ENCODE measurements at places on chromosomes 3 and 15.

GRCh38 chr3:171249245-171249644 lies 211.0 kb downstream of the TNIK start:
- no peak for DNase-seq

DNA sequence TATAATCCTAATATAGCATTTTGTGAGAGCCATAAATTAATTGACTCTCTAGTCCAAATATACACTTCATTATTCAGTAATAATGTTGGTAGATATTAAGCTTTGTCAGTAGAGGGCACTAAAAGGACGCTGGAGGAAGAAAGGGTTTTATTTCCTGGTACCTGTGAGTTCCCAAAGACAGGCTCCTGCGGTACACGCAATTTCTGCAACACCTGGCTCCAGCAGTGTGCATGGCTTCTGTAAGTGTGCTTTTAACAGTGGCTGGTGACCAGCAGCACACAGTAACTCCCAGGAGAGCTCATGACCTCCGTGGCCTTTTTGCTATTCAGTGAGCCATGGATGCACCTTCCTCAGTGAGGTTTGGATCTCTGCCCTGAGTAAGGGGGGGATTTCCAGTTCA lies 338.3 kb upstream of the ZNF385D start:
- no peak for DNase-seq

DNA sequence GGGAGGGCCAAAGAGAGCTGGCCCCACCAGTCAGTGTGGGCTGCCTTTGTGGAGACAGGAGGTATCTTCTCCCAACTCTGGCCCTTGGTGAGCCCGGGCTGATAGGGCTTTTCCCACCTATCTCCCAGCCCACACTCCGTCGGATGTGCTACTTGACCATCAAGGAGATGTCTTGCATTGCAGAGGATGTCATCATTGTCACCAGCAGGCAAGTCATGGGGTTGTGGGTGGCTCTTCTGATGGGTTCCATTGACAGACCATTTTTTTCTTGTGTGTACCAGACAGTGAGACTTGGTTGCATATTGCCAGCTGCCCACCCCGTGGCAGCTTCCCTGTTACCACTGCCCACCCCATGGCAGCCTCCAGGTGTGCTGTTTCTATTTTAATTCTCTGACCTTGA lies 3.3 kb downstream of the COPG1 start:
- no peak for DNase-seq

- DNase-seq: no peak
Observed at GRCh38 chr3:59006634-59007517, 42.9 kb downstream of the CFAP20DC start.

GRCh38 chr3:31105438-31106077 lies 211.1 kb upstream of the GADL1 start:
- DNase-seq: peak; percentile 48

DNA sequence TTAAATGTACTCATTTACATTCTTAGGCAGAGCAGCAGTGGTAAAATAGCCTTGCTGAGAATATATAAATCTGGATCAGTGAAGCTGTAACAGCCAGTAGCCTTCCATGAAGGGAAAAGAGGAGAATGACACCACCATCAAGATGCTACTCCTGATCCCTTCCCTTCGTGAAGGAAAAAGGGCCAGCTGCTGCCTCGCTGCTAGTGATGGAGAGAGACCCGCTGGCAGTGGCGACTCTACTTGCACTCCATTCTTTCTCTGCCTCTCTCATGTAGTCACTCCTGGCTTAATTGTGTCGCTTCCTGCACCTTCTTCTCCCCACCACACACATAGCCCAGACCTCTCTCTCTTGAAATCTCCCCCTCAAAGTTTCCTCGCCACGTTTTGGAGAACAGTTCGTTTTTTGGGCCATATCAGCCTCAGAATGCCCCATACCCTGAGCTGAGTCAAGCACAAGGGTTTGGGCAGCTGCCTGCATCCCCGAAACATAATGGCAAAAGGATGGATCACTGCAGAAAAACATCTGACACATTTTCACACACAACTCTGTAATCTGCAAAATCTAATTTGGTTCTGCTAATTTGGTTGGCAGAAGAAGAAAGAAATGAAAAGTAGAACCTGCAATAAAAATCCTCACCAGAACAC lies 460.3 kb upstream of the IL12A start:
- no peak for DNase-seq

DNA sequence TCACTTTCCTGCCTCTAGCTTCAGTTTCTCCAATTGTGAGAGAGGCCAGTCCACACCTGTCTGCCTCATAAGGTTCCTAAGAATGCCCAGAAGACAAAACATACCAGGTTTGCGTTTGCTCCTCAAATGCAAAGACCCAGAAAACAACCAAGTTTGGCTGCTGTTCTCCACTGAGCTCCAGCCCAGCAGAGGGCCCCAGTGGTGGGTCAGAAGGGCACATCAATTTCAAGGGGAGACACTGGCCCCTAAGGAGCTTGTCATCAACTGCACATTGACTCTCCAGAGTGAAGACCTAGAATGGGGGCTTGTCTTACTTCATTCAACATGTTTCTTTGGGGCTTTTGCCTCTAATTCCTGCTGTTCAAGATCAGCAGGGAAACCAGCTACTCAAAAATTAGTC lies 127.9 kb upstream of the SLC6A11 start:
- DNase-seq: no peak

GRCh38 chr3:86830566-86830965 lies 160.4 kb downstream of the VGLL3 start:
- DNase-seq: no peak

DNA sequence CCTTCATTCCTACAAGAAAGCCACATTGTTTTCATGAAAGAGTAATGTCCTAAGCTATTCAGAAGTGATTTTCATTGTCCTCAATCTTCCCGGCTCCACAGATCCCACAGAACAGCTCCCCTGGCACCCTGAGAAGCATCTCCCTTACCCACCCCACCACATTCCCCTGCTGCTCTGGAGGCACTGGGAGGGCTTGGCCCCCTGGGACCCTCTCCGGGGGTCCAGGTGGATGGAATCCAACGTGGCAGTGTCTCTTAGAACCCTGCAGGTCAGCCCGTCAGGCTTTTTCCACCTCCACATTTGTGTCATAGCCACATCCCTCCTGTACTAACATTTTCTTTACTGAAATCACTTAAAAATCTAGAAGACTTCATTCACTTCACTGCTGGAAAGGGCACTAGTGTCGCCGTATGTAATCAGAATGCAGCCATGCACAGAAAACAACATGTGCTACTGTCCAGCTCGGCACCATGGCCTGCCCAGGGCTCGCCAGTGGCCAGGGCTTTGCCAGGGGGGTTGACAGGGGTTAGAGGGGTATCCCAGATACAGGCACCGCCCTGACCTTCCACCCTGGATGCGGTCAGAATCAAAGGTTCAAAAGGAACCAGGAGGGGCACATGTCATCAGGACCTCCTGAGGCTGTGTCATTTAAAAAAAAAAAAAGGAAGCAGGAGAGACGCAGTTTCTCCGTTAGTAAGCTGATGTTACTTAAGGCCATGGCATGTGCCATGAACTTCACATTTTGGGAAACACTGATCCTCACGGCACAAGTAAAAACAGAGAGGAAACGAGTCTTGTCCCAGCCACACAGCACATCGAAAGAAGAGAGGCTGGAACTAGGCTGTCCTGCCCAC lies 106.3 kb downstream of the LSM3 start:
- DNase-seq: no peak

DNA sequence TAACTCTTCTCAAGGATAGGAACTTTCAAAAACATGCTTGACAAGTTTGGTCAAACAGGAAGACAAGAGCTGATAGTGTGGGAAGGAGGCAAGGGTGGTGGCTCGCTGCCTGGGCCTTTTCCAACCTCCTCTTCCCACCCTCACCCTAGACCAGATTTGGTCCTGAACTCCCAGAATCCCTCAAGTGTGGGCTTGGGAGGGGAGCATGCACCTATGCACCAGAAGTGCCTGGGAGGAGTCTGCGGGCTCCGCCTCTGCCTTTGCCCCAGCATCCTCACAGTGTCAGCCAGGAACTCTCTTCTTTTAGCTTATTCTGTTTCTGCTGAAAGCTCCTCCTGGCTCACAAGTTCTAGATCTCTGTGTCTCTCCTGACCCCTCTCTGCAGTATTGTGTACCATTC lies 126.2 kb upstream of the MRPS22 start:
- DNase-seq: no peak

- no peak for DNase-seq
Observed at GRCh38 chr3:175818811-175819464, 959.8 kb downstream of the NAALADL2 start.

- no peak for DNase-seq
Observed at GRCh38 chr15:78092261-78093041, at the start of gene SH2D7. Gene SH2D7, plus strand, starts transcription at chr15:78092561. Its CDS starts 24 bp downstream, at chr15:78092585.

GRCh38 chr3:10232137-10232536 lies 16.1 kb upstream of the TATDN2 start:
- no peak for DNase-seq

DNA sequence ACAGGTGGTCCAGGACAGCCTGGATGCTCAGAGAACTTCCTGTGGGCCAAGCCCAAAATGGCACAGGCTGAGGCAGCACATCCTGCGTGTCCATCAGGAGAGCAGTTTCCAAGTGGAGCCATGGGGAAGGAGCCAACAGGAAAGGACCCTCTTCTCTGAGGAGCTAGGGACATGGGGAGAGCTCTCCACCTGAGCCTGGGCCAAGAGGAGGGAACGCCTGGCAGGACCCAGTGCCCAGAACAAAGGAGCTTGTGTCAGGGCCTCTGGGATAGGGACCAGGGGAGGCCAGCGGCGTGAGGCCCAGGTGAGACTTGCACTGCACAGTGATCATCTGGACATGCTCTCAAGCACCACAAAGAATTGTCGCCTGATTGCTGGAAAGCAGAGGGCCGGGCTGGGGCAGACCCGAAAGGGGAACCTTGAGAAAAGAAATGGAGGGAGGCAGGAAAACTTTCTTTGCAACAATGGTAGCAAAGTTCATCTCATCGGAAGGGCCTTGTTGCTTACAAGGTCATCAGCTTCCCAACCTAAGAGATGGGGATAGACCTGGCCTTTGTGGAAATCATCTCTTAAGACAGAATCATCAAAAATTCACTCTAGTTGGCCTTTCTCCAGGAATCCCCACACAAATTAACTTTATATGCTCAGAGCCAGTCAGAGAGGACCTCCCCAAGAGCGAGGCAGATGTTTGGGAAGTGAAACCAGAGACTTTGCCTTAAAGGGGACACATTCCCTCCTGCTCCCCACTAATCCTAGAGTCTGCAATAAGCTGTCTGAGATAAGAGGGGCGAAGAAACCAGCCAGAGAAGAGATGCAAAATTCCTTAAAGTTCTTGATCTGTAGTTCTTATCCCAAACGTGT lies 47.7 kb upstream of the HES1 start:
- DNase-seq: no peak

GRCh38 chr3:178137206-178137605 lies 399.0 kb upstream of the KCNMB2 start:
- DNase-seq: no peak

DNA sequence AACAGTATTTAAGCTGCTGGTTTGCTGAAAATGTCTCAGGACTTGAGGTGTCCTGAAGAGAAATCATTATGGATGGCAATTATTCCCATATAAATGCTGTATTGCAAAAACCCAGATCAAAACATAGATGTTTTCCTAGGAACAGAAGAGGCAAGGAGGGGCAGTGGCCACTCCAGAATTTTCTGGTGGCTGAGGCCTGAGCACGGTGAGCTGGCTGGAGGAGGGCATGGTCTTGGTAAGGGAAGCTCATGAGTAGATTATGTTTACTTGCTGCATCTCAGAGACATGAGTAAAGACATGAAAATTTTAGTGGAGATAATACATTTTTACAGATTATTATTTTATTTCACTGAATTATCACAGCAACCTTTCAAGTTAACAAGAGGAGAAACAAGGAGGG lies 31.1 kb downstream of the PGPEP1L start:
- no peak for DNase-seq

- DNase-seq: no peak
Observed at GRCh38 chr3:126538966-126539365, 15.0 kb downstream of the CHST13 start.

GRCh38 chr15:34802371-34802770 lies 7.0 kb upstream of the ACTC1 start:
- no peak for DNase-seq

GRCh38 chr15:28911310-28911931 lies 25.6 kb downstream of the APBA2 start:
- DNase-seq: no peak

DNA sequence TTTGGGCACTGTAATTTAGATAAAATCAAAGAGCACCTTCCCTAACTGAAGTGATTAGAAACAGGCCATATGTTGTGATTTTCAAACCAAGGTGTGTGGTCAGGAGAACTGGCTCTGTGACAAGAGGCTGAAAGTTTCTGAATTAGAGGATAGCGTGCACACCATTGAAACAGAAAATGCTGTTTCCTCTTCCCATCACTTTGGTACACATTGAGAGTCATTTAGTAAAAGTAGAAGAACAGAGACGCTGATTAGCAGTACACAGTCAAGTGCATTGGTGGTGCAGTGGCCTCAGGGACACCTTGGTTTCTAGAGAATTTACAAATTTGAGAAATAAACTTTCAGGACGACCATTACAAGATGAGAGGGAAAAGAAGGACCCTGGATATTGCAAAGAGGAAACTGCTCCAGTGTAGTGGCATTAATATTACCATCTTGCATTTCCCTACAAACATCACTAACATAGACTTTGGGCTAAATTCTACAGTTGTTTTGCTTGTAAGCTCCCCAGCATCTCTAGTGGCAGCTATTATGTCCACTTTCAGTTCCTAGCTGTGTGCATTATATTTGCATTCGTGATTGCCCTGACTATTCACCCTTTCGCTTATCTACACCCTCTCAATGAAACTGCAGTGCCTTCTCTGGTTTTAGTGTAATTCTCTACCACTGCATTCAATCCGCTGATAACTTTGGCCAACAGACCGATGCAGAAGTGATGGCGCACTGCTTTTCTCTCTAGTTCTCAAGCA lies 728.1 kb upstream of the GRM7 start:
- DNase-seq: no peak

DNA sequence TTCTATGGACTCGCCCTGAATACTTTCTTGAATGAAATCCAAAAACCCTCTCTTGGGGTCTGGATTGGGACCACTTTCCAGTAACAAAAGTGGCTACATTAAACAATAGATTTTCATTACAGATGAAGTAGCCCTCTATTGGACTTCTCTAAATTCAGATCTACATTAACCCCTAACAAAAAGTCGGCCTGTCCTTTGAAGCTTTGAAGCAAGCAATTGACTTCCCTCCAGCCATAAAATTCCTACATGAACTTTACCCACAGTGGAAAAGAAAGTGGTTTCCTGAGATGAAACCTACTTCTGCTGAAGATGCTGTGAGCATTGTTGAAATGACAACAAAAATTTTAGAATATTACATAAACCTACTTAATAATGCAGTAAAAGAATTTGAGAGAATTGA lies 967.1 kb upstream of the ROBO1 start:
- DNase-seq: no peak

- DNase-seq: peak; percentile 22
Observed at GRCh38 chr3:41216993-41217392, 17.7 kb downstream of the CTNNB1 start.

Data from SJSA1 (cell line).